ENCODE measurements at places on chromosomes 7 and 10.

DNA sequence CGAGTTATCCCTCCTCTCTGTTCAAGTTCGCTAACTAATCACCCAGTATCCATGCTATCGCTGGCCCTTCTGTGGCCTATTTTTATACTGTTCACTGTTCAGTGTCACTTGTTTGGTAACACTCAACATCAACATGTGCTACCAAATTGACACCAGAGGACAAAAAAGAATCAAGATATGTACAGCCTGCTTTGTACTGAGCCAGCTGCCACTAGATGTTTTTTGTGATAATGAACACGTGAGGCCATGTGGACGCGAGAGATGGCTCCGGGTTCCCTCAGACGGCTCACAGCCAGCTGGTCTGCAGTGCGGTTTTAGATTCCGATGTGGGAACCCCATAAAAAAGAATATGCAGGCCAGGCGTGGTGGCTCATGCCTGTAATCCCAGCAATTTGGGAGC, 21.2 kb downstream of the CAV1 start:
- DNase-seq, result no peak

- DNase-seq, result no peak
Measured at GRCh38 chr7:138316421-138317043, 143.5 kb upstream of the TRIM24 start.

DNA sequence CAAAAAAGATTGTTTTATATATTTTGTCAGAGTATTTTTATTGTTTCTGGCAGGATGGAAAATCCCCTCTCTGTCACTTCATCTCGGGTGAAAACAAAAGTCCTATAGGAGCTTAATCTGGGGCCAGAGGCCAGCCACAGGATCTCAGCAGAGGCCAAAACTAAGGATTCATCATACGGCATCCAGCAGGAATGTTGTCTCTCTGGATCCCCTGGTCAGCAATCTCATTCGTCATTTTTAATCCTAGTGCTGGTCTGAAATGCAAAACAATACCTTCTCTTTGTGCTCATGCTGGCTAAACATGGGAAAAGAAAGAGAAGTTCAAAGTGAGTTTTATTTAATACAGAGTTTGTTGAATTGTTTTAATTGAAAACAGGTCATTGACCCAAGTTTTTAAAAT, 482.5 kb upstream of the AUTS2 start:
- no peak for DNase-seq

- DNase-seq, result no peak
Measured at GRCh38 chr10:131851346-131851745, 49.5 kb upstream of the PPP2R2D start.

- DNase-seq, result peak; percentile 11
Measured at GRCh38 chr10:44908066-44908749, 2.9 kb upstream of the TMEM72 start.

GRCh38 chr7:74043523-74043951, 15.6 kb downstream of the ELN start:
- no peak for DNase-seq

All from non-pigmented ciliary epithelial cell (primary cell).